ENCODE measurements at places on chromosomes 3 and 15.

GRCh38 chr15:81338170-81339007 lies 14.4 kb upstream of the STARD5 start:
- peak; percentile 67 for DNase-seq

GRCh38 chr3:125260158-125260557 lies 47.6 kb upstream of the SLC12A8 start:
- no peak for DNase-seq

GRCh38 chr3:185792955-185793354 lies 31.9 kb downstream of the IGF2BP2 start:
- no peak for DNase-seq

GRCh38 chr15:88608607-88609181 lies 12.4 kb upstream of the AEN start:
- DNase-seq: no peak

- DNase-seq: no peak
Observed at GRCh38 chr3:143806038-143806437, 42.2 kb downstream of the SLC9A9 start.

- DNase-seq: no peak
Observed at GRCh38 chr3:73143401-73143800, 81.9 kb downstream of the EBLN2 start.

- no peak for DNase-seq
Observed at GRCh38 chr3:187976365-187976900, 177.5 kb upstream of the LPP start.

DNA sequence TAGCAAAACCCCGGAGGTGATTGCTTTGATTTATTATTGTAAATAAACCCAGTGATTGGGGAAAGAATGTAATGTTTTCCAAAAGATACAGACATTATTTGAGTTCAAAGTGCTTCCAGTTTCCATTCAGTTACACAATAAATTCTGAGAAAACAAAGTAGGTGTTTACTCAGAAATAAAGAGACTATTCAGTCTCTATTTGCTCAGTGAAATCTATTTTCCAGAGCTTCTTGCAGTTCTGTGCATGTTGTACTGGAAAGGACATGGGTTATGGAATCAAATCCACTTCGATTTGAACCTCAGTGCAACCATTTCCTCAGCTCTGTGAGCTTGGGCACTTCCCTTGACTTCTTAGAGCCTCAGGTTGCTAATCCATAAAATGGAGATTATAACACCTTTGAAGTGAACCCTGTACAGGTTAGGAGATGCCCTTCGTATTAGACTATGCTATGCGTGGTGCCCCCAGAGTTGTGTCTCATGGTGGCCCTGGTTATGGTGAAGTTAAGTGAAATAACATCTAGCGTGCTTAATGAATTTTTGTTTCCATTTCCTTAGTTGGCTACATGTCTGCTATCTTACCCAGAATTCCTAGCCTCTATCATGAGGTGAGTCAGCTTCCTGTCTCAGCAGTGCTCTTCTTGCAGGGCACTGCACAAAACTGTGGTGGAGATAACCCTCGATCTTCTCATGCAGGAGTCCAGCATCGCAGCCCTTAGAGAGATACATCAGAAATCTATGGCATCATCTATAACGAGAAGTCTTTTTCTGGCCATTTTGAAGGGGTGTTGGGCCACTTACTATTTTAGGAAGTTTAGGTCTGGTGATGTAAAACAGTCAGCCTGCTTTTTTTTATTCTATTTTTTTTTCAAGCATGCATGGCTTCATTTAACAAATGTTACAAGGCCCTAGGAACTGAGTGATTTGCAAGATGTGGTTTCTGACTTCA lies 97.7 kb downstream of the RPL39L start:
- DNase-seq: no peak

GRCh38 chr15:65937054-65937453 lies 67.8 kb downstream of the RAB11A start:
- no peak for DNase-seq

GRCh38 chr15:101578443-101578894 lies 73.7 kb downstream of the TM2D3 start:
- no peak for DNase-seq

DNA sequence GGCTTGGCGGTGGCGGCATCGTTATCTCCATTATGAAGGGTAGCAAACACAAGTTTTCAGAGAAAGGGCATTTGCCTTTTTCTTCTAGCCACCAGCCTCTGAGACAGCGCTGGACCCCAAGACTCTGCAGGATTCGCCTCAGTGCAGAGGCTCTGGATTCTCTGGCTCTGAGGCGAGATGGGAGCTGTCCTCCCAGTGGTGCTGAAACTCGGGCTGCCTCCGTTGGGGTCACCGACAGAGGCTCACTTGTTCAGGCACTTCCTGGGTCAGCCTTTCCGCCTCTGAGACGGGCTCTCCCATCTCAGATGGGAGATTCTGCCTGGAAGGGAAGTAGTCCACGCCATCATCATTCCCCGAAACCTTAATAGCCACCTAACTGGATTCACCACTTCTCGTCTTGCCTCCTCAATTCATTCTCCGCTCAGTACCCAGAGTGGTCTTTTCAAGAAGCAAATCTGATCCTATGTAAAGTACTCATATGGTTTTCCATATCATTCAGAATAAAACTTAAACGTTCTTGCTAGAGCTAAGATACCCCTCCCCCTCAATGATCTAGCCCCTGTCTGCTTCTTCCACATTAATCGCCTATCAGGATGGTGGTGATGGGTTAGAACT lies 76.9 kb downstream of the RHCG start:
- no peak for DNase-seq

GRCh38 chr15:76140074-76140464 lies 80.3 kb downstream of the TMEM266 start:
- no peak for DNase-seq

- DNase-seq: no peak
Observed at GRCh38 chr15:62779036-62779770, 263.3 kb upstream of the TPM1 start.

- no peak for DNase-seq
Observed at GRCh38 chr3:162799910-162800309, 1303.3 kb downstream of the OTOL1 start.

DNA sequence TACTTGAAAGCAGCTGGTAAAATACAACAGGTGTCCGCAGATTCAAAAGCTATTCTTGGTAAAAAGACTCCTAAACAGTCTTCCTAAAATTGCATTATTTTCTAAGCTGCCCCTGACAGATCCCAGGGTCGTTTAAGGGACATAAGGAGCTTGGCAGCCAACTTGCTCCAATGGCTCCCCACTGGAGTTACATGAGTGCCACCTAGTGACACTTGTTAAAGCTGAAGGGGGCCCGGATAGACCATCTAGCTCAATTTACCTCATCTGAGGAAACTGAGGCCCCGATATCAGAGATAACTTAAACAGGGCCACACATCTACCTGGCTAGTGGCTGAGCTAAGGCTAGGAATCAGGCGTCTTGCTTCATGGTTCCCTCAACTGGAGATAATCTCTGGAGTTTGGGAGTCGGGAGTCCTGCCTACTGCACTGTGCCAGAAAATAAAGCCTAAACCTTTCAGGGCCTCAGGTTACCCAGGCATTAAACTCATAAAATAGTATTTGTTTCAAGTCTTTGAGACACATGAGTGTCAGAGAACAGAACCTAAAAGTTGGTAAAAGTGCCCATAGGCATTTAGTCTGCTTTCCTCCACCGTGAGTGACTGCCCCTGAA lies 6.5 kb upstream of the TBC1D23 start:
- no peak for DNase-seq

GRCh38 chr3:113829576-113830354 lies 8.8 kb upstream of the GRAMD1C start:
- DNase-seq: no peak

GRCh38 chr15:70347321-70348225 lies 249.9 kb upstream of the TLE3 start:
- DNase-seq: peak; percentile 50

- no peak for DNase-seq
Observed at GRCh38 chr15:63240109-63240508, 37.3 kb upstream of the APH1B start.

DNA sequence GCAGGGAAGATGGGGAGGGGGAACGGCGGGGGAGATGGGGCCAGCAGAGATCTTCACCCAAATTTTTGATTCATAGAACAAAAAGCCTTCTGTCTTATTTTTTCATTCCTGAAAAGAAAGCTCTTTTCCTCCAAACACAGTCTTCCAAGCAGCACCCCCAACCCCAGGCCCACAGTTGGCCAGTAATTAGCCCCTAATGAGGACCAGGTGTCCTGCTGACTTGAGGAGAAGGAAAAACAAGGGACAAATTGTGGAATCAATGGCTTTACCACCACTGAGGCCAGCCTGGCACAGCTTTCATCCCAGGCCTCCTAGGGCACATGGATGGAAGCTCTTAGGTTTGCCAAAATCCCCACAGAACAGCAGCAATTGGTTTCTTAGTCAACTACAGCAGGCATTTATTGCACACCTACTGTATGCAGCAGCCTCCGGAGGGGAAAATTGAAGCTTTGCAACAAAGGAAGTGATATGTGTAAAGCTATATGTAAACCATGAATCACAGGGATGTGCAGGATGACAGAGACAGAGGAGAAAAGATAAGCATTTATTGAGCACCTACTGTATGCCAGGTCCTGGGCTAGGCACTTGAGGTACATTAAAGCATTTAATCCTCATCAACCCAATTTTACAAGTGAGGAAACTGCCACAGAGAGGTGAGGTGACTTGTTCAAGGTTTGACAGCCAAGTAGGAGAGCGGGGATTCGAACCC lies 199.5 kb downstream of the TBC1D2B start:
- DNase-seq: no peak

DNA sequence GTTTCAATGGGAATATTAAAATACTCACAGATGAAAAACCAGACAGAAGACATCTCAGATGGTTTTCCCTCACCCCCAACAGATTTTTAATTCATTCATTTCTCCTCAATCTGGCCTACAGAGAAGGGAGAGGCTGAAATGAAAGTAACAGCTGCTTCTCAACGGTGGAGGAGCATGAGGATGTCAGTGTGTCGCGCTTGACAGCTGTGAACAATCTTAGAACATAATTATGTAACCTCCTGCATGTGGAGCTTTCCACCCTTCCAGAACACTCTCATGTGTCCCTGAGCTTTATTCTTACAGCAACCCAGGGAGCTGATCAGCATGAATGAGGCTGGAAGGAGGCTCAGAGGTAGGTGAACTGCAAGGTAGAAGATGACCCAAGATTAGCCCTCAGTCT lies 52.7 kb downstream of the MB21D2 start:
- DNase-seq: no peak

GRCh38 chr15:85625856-85626255 lies 168.9 kb downstream of the KLHL25 start:
- no peak for DNase-seq

GRCh38 chr3:184524981-184525336 lies 36.6 kb upstream of the EPHB3 start:
- DNase-seq: no peak

GRCh38 chr3:62405135-62405534 lies 31.8 kb upstream of the FEZF2 start:
- no peak for DNase-seq

DNA sequence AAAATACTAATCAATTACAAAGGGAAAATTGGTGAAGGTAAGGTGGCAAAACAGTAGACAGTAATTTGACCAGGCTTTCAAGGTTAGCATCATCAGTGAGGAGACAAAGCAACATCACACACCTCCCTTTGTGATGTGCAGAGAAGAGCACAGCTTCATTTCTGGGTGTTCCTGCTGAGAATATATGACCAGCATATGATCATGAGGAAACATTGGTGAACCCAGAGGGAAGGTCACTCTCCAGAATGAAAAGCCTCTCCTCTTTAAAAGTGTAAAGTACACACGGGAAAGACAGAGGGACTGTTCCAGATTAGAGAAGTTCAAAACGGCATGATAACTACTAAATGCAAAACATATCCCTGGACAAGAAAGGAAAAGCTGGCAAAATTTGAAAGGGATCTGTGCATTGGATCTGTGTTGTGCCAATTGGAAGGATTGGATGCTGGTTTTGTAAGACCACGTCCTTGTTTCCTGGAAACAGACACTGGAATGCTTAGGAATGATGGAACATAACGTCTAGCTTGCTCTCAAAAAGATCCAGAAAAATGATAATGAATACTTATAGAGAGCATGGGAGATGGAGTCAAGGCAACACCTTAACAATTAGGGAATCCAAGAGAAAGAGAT lies 80.6 kb upstream of the MITF start:
- no peak for DNase-seq

DNA sequence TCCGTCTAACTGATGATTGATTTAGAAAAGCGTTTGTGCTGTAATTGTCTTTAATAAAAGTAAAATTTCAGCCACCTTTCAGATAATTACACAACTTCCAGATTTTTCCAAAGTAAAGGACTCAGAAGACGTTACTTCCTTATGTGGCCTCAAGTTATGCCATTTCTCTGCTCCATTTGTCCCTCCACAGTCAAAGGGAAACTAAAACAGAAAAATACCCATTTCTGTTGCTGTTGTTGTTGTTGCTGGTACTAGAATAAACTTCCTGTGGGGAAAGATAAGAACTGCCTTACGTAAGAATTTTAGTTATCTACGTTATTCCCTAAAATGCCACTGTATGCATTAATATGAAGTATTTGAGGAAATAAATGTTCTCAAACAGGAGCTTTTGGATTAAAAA lies 153.9 kb downstream of the P3H2 start:
- DNase-seq: no peak

DNA sequence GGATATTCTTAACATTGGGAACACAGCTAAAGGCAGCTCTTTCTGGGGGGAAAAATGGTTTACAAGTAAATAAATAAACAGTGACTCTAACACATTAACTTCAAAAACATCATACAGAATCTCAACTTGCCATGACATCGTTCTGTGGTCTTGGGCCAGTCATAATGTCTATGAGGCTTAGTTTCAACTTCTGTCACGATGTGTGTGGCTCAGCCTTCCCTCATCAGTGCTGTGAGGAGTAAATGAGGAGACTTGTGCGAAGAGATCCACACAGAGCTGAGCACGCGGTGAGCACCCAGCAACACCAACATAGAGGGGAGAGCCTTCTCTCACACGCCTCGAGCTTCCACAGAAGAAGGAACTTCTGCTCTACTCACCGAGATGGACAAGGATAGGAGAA lies 49.0 kb downstream of the DZIP1L start:
- no peak for DNase-seq

DNA sequence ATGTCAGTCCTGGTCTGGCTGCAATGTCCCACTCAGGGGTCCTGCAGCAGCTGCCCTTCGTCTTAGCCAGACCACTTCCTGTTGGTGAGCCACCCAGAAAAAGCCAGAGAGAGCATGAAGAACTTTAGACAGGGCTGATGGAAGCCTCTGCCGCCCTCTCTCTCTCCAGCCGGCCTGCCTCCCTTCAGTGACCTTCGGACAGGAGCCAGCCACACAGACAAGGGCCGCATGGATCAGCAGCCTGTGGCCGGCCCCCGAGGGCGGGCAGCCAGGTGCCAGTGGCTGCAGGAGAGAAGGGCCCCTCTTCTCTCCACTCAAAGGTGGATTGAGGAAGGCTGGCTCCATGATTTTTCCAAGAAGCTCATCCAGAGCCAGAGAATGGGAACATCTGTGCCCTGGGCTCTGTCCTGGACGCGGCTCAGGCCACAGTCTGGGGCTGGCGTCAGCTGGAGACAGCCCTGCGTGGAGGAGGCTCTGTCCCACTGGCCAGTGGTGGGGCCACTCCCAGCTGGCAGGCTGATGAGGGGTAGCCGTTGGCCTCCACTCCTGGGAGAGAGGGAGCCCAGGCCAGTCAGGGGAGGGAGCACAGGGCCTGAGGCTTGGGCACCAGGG lies 42.9 kb downstream of the ISG20 start:
- DNase-seq: peak; percentile 71

All from coronary artery (tissue), 2 donors.